ENCODE measurements at places on chromosomes 5 and 9.
A peak's percentile ranks its signal among the peaks of the same experiment; 100 is the strongest.

DNA sequence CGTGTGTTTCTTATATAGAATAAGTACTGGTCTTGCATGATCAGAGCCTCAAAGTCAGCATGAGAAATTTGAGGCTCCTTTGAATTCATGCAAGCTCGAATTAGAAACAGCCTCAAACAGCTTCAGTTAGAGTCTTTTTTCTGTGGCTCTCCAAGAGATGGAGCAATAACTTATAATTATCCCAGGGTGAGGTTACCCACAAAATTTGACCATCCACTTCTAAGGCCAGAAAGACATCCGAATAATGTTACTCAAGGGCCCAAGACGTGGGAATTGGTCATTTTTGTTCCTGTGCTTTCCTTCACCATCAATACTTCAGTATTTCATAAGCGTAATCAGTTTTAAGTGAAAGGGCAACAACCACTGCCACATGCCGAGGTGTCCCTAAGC, 89.7 kb downstream of the DAPK1 start:
- DNase-seq: no peak

DNA sequence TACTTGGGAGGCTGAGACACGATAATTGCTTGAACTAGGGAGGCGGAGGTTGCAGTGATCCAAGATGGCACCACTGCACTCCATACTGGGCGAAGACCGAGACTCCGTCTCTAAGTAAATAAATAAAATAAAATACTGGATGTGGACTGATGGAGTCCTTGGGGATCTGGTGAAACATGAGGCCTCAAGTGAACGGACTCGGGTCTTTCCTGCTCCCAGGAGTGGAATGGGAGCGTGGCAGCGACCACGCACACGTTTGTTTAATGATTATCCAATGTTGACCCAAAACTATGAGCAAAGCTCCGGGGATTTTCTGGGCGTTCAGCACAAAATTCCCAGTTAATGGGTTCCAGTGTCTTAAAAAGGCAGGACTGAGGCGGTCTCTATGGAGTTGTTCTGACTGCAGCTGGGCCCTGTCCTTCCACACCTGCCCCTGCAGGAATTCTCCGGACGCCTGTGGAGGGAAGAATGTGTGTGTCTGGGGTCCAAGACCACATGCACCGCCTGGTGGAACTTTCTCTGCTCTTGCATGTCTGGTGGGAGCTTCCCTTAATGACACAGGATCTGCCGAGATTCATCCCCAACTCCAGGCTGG, 26.6 kb downstream of the NEK6 start:
- no peak for DNase-seq

GRCh38 chr5:136066661-136067271, 38.0 kb downstream of the TGFBI start:
- DNase-seq: no peak

GRCh38 chr5:179311091-179311470, 34.2 kb downstream of the ADAMTS2 start:
- no peak for DNase-seq

DNA sequence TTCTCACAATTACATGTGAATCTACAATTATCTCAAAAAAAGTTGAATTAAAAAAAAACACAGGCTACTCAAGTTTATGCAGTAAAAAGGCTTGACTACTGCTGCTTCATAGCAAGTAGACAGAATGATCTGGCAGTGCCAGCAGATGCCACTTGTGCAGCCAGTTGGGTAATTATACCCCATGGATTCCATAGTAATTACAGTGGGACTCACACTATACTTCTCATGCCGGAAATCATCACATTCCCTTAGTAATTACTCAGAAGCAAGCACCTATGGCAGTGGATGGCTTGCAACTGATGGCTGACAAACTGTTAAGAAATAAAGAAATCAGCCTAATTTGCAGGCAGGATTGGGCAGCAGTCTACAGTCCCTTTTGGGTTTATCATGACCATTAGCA, 463.2 kb upstream of the KLF4 start:
- no peak for DNase-seq

- DNase-seq: no peak
These were observed 1.0 kb upstream of the MINAR2 start for GRCh38 chr5:129746876-129747275.

DNA sequence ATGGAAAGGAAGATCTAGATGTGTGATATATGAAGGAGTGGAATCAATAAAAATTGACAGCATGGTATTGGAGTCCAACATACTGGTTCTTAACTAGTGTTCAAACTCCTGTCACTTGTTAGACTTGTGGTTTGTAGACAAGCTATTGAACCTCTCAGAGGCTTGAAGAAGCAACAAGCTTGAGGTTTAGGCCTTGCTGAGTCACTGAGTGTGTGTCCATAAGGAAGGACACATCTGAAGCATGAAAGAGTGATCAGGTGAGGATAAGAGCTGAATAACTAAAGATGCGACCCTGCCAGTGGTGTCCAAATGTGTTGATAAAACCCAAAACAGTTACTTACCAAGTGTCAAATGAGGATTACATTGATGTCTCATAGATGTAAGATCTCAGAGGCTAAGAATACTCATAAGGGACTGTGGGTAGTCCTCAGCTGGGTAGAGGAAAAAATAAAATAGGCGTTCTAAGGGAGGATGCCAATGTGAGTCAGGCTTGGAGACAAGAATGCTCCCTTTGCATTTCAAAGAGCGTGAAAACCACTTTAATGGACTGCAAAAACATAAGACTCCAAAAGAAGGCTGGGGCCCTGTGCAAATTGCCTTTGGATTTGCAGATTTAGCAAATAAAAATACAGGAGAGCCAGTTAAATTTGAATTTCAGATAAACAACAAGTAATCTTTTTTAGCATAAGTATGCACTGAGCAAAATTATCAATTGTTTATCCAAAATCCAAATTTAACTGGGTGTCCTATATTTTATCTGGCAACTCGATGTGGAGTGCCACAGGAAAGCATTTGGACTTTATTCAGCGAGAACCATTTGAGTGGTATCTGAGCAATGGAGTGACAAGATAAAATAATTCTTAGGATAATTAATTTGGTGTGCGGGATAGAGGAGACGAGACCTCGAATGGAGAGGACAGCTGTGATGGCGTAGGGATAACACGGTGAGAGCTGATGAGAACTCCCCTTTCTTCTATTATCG, 757.3 kb upstream of the WWC1 start:
- DNase-seq: no peak

GRCh38 chr5:173885475-173886010, 2.6 kb upstream of the CPEB4 start:
- DNase-seq: peak; percentile 86

DNA sequence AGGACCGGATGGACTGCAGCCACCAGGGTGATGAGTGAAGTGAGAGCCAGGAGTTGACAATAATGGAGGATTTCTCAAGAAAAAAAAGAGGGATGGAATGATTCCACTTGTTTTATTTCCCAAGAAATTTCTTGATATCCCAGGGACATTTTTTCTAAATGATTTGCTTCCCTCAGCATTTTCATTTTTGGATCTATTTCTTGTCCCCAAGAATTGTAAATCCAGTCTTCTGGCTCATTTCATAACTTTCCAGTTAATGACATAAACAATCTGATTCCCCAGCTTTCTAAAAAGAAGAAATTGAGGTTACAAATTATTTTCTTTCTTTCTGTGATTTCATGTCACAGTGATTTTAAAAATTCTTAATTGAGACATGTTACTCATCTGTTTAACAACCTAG, 446.5 kb downstream of the PRR16 start:
- no peak for DNase-seq

DNA sequence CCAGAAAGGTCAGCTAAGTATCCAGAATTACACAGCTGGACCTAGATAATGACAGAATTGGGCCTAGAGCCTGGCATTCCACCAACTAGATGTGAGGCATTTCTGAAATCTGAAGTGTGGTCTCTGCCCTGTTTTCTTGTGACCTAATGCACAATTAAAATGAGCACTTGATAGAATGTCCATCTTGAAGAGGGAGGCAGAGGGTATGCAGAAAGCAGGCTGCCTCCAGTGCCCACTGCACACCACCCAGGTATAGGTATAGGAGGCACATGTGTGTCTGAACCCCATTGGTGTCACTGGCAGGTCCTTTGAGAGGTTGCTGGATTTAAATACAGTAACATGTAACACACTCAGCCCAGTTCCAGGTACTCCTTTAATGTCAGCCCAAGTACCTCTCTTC, 2.4 kb downstream of the MTAP start:
- DNase-seq: no peak

DNA sequence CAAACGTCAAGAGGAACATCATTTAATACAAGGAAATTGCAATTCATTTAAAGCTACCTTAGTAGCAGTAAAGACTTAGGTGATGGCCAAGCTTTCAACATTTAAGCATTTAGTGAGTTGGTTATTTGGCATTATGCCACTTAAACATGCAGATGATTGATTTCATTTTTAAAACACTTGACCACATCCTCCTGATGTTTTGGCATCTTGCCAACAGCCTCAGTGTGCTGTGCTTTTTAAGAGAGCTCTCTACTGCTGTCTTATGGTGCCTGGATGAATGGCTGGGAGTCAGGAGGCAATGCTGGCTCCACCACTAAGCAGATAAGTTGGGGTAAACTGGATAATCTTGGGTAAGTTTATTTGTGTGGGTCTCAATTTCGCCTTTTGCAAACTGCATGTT, 364.5 kb downstream of the MAN2A1 start:
- DNase-seq: peak; percentile 44

DNA sequence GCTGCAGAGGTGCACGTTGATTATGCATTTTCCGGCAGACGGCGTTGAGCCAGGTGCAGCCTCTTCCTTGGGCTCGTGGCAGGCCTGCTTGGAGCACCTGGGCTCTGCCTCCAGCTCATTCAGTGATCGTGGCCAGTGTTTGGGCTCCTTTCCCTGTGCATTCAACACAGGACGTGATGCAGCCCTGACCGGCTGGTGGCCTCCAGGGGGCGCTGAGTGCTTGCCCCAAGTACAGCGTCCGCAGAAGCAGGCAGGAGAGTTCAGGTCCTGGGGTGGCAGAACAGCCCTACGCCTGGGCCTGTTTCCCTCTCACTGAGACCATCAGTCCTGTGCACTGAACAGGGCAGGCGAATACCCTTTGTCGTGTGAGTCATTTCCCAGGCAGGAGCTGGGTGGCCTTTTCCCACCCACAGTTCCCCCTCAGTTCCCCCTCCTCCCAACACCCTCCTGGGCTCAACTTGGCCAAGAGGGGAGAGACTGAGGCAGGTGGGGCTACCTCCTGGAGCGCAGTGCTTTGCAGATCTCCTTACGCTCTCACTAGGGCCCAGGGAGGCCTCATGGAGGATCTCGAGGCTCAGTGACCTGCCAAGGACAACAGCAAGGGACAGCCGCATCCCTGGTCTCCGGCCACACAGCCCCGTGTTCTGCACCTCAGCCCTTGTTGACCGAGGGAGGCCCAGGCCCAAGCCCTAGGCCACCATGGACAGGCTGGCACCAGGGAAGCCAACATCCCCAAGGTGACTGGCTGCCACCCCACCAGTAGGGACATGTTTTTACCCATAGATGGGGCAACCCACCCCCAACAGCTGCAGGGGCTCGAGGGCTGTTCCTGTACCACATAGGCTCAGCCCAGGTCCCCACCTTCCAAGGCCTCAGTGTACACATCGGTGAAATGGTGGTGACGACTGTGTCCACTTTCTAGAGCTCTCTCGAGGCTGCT, 52.9 kb downstream of the LRSAM1 start:
- DNase-seq: peak; percentile 91

DNA sequence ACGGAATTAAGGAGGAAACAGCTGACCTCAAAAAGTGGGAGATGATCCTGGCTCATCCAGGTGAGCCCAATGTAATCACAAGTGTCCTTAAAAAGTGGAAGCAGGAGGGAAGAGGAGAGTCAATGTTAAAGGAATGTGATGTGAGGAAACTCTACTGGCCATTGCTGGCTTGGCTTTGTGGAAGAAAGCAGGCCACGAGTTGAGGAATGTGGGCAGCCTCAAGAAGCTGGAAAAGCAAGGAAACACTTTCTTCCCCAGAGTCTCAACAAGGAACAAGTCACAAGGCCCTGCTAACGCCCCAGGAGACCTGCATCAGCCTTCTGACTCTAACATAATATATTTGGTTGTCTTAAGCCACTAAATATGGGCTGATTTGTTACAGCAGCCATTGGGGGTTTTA, 252.8 kb downstream of the PSAT1 start:
- no peak for DNase-seq

DNA sequence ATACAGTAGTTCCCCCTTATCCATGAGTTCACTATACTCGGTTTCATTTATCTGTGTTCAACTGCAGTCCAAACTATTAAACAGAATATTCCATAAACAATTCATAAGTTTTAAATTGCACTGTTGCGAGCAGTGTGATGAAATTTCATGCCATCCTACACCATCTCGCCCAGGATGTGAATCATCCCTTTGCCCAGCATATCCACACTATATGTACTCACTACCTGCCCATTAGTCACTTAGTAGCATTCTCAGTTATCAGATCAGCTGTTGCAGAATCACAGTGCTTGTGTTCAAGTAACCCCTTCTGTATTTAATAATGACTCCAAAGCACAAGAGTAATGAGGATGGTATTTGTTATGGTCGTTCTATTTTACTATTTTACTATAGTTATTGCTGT, 51.5 kb downstream of the SHOC1 start:
- DNase-seq: no peak

GRCh38 chr5:135081240-135081639, 47.2 kb upstream of the PITX1 start:
- no peak for DNase-seq

GRCh38 chr5:115209279-115209678, 39.6 kb upstream of the TRIM36 start:
- DNase-seq: no peak

DNA sequence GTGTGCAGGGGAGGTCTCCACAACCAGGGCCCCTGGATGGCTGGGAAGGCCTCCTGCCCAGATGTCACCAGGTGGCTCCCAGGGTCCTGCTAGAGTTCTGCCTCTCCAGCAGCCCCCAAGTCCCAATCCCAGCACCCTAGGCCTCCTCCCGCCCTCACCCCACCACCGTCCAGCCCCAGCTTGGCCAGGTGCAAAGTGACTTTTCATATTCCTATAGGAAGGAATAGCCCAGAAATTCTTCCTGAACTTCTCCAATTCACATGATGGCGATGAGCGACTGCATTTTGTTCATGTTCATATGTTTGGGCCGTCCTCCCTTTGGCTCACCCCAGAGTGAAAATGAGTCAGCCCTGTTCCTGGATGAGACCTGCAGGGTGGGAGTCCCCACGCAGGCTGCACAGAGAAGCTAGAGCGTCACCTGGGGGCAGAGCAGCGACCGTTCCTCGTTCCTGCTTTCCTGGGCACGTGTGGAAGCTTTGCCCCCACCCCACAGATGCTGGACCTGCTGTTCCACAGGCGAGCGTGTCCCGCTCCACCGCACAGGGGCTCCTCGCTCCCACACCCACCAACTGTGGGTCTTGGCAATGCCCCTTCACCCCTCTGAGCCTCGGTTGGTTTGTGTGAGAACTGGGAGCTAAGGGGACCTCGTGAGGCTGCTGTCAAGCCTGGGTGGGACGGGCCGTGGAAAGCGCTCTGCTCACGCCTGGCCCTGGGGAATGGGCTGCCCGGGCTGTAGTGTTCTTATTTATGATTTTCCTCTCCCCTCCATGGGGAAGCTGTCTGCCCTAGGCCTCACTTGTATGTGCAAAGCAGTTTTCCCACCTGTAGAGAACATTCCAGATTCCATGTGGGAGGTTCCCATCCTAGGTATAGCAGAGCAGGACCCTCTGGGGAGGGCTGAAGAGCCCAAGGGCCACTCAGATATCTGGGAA, 6.9 kb downstream of the MRPS2 start:
- DNase-seq: no peak

- DNase-seq: no peak
These were observed 73.4 kb upstream of the ATG10 start for GRCh38 chr5:81898403-81898802.

Measured in erythroblast (primary cell).